Stimulated activated CD4-positive, alpha-beta T cell treated with anti-CD3 and anti-CD28 coated beads, Interleukin-12 subunit alpha, Interleukin-12 subunit beta, amount 100 ng/mL, for 4 hours (primary cell): ENCODE measurements at places on chromosomes 3 and 15.

GRCh38 chr15:79989682-79990081 lies 18.7 kb upstream of the BCL2A1 start:
- DNase-seq = no peak

DNA sequence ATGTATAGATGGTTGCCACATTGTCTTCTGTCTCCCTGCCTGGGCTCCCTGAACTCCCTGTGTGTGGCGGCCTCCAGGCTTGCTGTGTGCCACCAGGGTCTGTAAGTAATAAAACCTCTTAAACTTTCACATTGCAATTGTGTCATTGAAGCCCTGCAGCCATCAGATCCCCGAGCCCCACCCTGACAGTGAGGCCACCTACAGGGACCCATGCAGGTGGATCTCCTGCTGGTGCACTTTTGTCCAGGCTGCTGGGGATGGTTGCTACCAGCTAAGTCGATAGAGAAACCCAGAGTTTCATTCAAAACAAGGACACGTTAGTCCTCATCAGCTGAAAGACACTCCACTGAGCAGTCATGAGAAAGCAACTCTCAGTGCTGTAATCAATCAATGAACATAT lies 133.6 kb upstream of the PRICKLE2 start:
- DNase-seq = no peak

GRCh38 chr3:112042842-112043280 lies 8.3 kb downstream of the TMPRSS7 start:
- DNase-seq = no peak

GRCh38 chr3:195849322-195850074 lies 37.8 kb upstream of the MUC4 start:
- no peak for DNase-seq

- DNase-seq = no peak
Observed at GRCh38 chr3:63095-63765, 133.3 kb upstream of the CHL1 start.

DNA sequence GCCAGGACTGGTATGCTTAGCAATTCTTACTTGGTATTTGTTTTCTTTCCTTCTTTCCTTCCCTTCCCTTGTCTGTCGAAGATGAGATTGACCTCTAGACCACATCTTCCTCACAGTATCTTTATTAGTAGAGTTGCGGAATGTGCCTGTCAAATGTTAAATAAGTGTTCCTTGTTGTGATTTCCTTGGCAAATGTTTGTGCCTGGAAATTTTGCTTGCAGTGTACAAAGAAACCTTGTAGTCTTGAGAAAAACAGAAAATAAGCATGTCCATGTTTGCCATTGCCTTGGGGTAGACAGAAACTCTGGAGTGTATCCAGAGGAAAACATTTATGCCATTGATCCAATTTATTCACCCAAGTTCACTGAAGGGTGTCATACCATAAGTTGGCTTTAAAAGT lies 79.5 kb upstream of the ZNF385D start:
- DNase-seq = no peak

DNA sequence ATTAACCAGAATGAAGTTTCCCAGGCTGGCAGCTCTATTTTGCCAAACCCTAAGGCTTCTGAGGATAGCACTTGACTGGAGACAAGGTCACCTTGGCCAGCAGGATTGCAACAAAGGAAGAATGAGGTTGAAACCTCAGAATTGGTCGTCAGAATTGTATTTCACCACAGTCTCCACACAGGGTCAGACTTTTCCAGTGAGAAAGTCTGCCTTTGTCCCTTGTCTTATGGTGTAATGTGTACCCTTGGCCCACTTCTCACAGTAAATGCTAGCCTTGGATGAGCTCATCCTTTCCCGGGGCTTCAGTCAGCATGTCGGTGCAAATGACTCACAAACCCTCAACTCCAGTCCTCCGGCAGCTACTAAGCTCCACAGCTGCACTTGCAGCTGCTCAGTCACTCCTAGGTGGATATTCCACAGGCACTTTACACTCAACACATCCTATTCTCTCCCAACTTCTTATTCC lies 19.7 kb downstream of the SSR3 start:
- no peak for DNase-seq

GRCh38 chr15:53226559-53226958 lies 436.4 kb upstream of the ONECUT1 start:
- DNase-seq = no peak

- DNase-seq = no peak
Observed at GRCh38 chr15:63999177-63999576, 47.1 kb downstream of the DAPK2 start.

- no peak for DNase-seq
Observed at GRCh38 chr3:111236836-111237713, 165.5 kb downstream of the NECTIN3 start.

DNA sequence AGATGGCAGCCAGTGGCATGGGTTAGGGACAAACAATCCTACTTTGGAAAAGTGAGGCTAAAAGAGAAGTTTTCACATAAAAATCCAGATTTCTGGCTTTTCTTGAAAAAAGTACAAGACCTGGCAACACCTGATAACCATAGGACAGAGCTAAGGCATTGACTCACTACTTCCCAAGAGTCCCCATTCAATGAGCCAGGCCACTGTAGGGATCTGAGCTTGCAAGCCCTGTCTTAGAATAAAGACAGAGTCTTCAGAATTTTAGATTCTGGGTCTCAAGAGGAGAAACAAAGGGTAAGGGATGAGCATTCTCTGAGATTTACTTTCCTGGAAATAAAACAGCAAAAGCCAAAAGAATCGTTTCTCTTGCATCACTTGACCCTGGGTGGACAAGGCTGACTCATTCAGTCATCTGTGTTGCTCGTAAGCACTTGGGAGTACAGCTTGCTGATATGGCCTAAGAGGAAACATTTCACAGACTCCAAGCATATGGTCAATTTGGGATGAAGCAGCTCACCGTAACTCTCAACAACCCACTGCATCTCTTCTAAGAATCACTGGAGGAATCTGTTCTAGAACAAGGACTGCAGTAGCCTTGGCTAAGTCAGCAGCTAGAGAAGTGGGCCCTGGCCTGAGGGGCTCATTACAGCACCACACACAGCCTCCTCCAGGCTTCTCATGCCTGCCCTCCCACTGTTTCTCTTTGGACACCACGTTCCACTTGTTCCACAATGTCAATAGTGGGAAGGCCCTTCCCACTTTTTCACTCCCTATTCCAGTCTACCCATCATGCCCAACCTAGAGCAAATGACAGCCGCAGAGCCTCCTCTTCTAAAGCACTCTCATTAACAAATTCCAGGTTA lies 86.2 kb downstream of the RFTN1 start:
- DNase-seq = no peak

GRCh38 chr3:40044487-40044886 lies 235.1 kb downstream of the MYRIP start:
- no peak for DNase-seq

DNA sequence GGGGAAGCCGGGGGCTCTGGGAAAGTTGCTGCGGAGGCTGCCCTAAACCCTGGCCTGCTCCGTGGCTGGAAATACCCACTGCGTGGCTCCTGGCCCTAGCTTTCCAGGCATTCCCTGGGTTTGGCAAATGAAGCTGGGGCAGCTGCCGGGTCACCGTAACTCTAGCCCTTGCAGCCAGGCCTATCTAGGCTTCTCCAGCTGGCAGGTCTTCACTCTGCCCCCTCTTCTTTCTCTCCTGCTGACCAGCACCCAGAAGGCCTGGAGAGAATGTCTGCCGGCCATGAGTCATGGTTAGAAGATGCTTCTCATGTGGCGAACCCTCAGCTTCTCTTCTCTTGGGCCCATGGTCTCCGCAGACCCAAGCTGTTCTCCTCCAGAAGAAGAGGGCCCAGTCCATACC lies 5.6 kb upstream of the DLL4 start:
- no peak for DNase-seq

- DNase-seq = no peak
Observed at GRCh38 chr3:195247086-195247862, 23.7 kb downstream of the XXYLT1 start.

DNA sequence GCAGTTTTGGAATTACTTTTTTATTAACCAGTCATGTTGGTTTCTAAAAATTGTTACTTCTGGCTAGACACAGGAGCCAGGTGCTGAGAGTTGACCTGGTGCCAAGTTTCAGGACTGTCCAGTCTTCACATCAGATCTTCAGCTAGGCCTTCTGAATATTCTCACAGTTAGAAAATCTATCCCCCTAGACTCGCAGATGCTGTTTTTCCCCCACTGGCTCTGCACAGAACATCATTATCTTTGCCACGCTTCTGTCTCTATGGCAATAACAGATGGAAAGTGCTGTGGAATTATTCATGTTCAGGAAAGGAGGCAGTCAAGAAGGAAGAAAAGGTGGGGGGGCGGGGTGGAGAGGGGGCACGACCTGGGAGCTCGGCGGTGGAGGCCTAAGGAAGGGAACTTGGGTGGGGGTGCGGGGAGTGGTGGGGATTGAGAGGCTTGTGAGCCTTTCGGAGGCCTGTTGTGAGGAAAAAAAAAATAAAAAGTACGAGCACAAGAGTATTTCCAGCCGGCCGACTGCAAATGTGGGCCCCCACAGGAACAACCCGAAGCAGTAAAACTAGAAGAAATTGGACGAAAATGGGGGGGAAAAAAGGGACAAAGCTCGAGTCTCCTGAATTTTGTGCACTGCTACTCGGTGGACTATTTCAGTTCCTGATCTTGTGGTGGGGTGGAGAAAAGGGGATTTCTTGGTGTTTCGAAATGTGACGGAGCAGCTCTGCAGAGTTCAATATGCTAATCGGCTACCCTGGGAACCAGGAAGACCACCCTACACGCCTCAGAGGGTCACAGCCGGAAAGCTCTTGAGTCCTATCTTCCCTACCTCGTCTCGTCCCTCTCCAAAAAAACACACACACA lies 1.5 kb upstream of the SKIL start:
- DNase-seq = no peak

- DNase-seq = no peak
Observed at GRCh38 chr3:195173657-195174056, 97.3 kb downstream of the XXYLT1 start.
